Dermis microvascular lymphatic vessel endothelial cell (primary cell): ENCODE measurements at places on chromosomes 7 and 10.

GRCh38 chr7:22783421-22783820 is 39.2 kb downstream of the TOMM7 start:
- DNase-seq = no peak

DNA sequence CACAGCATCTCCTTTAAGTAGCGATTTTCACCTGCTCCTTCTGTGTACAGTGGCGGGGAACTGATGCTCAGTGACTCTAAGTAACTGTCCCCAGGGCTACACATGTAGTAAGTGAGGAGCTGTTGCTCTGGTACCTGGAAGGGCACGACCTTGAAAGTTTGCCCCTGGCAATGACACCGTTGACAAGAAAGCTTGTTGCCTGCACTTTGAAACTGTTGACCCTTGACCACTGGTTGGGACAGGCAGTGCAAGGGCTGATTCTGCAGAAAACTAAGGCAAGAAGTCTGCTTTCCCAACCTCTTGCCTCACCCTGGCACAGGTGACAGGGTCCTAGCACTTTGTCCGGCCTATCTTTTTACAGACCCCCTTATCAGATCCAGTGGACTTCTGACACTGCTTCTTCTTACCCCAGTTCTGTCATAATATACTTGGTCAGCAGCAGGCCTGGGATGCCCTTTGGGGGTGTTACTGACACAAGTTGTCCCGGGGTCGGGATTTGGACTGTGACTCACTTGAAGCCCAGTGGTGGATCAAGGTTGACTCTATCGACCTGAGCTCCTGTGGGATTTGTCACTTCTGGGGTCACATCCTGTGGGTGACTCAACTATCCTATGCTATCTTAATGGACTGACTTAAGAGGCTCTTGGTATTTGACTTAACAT is 5.8 kb downstream of the ACSL5 start:
- DNase-seq = peak; percentile 56

DNA sequence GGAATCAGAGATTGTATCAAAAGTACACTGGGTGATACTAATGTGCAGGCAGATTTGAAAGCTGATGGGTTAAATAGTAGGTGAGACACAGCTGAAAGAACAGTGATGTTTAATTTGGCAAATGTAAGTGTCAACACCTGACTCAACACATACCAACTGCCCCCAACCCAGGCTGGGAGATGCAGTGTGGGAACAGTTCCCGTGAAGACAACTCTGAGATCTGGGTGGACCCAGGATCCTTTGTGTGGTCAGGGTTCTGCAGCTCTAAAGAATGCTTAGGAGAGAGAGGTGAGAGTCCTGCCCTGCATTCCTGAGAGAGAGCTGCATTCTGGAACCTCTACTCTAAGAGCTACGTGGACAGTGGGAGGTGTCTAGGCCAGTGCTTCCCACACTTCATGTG is 479.7 kb downstream of the RPS24 start:
- DNase-seq = no peak

- peak; percentile 69 for DNase-seq
Observed at GRCh38 chr7:92567460-92567859, 22.7 kb downstream of the FAM133B start.

- no peak for DNase-seq
Observed at GRCh38 chr10:1393481-1393880, 337.3 kb downstream of the WDR37 start.

DNA sequence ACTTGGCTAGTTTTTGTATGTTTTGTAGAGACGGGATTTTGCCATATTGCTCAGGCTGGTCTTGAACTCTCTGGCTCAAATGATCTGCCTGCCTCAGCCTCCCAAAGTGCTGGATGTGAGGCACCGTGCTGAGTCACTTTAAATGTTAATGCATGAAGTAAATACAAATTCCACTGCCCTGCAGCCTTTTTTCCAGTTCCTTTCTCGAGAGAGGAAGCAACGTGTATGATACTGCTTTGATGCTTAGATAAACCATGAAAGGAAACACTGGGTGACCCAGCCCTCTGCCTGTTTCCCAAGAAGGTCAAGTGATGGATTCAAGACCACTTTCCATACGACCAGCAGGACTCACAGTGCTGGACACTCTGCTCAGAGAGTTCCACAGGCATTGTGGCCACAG is 11.3 kb upstream of the MRPS24 start:
- DNase-seq = peak; percentile 56

- no peak for DNase-seq
Observed at GRCh38 chr10:110618230-110618610, 25.9 kb upstream of the RBM20 start.
